Activated naive CD8-positive, alpha-beta T cell treated with anti-CD3 and anti-CD28 coated beads, Interleukin-2, amount 10 ng/mL, durations not matched to agents 7 days and 5 days (primary cell): ENCODE measurements at places on chromosomes 1 and 21. TPM values are rescaled to one million over a fixed set of nuclear protein-coding genes. Genes with fewer than 3 reads are reported as not detected.

The UMODL1 gene
- total RNA-seq, result 0.26 TPM

DNA sequence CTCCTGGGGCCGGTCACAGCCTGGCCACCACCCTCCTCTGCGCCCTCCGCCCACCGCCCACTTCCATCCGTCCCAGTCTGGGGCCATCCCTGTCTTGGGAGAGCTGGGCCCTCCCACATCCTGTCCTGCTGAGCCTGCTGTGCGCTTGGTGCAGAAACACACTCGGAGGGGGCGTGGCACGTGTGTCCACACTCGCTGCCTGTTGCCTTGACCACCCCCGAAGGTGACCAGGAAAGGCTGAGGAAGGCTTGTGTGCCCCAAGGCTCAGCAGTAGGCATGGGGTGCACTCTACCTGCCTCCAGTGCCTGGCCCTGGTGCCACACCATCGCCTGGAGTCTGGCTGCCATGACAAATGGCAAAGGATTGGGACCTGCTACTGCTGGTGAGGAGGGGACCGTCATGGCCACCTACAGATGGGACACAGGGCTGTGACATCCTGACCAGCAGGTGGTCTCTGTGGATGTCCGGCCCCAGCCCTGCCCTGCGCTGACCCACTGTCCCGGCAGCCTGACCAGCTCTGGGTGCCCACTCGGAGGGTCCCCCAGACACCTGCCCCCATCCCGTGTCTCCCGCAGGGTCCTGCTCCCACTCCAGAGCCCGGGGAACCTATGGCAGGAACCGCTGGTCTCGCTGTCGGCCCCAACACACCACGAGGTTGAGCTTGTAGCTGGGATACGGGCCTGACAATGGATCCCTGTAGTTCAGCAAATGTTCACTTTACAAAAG is 23.2 kb upstream of the PTTG1IP start:
- no peak for DNase-seq

DNA sequence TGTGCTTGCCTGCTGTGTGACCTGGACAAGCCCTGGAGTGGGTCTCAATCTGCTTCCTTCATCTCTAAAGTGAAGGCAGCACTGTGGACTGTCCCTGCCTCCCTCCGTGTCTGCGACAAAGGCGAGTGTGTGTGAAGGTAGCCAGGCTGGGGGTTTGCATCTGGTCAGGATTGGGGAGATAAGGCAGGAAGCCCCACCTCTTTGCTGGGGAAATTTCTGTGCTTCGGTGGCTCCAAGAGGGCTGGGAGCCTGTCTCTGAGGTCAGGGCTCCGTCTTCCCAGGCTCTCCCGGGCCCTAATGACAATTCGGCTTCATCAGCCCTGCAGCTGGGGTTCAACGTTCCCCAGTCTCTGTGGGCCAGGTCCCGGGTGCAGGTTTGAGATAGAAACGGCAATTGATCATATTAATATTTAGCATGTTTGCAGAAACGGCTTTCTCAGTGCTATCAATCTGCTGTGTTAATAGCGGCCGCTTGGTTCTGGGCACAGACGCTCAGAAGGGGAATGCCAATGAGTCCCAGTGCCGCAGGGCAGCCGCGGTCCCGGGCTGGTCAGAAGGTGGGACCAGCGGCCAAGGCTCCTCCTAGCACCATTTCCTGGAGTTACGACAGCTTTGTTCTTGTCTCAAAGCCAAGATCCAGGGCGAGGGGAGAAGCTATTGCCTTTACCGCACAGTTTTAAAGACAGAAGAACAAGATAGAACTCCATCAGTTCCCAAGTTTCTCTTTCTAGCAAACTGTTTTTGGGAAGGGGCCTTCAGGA is 105.7 kb downstream of the PRDM16 start:
- DNase-seq, result no peak

GRCh38 chr1:59678493-59679228 is 136.1 kb upstream of the HOOK1 start:
- no peak for DNase-seq
